ENCODE measurements at places on chromosomes 7 and 10.

- no peak for ATAC-seq
Measured at GRCh38 chr10:64070241-64070640, 549.0 kb downstream of the REEP3 start.

DNA sequence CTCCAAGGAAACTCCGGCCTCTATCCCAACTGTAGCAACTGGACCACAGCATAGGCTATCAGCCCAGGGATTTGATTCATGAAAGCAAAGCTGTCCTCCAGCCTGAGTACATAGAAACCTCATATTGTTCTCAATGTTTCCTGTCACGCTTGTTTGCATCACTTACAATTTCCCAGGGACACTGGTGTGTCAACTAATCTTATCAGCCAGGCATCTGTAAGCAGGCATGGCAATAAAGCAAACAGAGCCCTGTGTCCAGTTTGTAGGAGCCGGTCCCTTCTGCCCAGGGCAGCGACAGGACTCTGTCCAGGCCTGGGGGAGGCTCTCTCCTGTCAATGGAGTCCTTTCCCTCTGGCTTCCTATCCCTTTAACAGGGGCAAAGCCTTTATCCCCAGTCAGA lies 23.0 kb upstream of the CDHR3 start:
- no peak for ATAC-seq

GRCh38 chr10:29496341-29497162 lies 138.2 kb downstream of the SVIL start:
- peak; percentile 90 for ATAC-seq

DNA sequence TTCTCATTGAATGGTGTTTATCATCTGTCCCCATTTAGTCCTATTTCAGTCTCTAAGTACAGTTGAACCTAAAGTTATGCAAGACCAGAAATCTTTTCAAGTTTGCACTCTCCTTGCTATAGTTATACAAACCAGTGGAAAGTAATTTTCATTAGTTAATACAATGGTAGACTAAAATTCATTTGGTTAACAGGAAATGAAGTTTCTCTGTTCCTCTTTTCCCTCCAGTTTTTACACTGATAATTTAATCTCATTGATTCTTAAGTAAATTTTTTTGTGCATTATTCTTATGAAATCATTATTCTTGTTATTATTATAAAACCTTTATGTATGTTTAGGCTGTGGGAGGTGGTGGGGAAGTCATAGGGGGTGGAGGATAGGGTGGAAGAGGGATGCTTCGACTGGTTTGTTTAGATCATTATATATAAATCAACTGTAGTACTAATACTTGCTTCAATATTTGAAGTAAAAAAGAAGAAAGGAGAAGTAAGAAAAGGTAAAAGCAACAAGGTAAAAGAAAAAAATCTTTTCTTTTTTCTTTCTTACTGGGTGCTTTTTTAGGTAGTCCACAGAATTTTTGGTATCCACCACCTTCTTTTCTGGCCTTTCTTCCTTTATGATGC lies 104.1 kb downstream of the GPR85 start:
- no peak for ATAC-seq

DNA sequence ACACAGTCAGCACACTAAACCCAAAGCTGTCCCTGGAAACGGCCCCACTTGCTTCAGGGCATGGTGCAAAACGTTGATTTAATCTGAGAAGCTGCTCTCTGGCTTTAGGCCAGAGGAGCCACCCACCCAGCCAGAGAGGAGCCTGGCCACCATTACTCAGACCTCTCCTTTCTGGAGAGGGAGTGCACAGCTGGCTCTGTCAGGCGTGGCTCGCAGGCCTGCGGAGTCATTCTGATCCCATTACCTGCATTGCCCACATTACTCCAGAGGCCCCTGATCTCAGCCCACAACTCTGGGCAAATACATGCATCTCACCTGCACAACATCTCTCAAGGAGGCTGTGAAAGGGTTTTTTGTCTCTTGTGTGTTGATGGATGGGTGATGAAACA lies 370.0 kb upstream of the IGFBP3 start:
- ATAC-seq, result peak; percentile 24

GRCh38 chr7:17299483-17299991 lies 1.1 kb downstream of the AHR start:
- no peak for ATAC-seq

DNA sequence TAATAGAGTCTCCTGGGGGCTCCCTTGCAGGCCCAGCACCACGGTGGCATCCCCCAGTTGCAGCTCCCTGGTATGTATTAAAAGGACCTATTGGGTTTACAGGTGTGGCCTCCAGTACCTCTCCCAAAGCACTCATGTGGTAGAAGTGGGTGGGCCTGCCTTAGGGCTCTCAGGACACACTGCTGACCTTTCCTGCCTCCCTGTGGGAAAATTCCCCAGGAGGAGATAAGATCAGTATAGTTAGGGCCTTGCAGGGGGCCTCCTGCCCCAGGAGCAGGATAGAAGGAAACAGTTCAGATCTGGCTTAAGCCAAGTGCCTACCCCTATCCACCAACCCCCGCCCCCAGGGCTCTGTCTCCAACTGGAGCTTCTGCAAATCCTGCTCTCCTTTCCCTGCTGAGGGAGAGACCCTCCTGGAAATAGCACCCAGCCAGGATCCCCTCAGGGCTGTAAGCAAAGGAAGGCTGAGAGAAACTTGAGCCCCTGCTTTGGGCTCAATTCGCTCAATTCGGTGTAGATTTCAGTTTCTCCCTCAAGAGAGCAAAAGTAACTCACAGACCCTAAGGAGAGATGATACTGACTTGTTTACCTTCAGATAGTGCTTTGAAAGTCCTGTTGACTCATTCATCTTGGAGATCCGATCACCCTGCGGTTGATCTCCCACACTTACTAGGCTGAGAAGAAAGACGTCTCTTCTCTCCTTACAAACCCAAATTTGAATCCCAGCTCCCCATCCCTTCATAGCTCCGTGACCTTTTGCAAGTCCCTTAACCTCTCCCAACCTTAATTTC lies 130.6 kb downstream of the WDR11 start:
- no peak for ATAC-seq

GRCh38 chr10:80155696-80156215 lies 23.2 kb downstream of the PLAC9 start:
- ATAC-seq, result no peak

- no peak for ATAC-seq
Measured at GRCh38 chr10:7243873-7244272, 167.0 kb downstream of the SFMBT2 start.

- no peak for ATAC-seq
Measured at GRCh38 chr10:3287572-3288445, 115.2 kb upstream of the PITRM1 start.

Measured in motor neuron (in vitro differentiated cells).